ENCODE measurements at places on chromosomes 5 and 9.

GRCh38 chr5:148768806-148769415 is 57.5 kb upstream of the ADRB2 start:
- no peak for DNase-seq

- peak; percentile 86 for DNase-seq
These were observed 135.9 kb downstream of the ZSWIM6 start for GRCh38 chr5:61467766-61468482.

DNA sequence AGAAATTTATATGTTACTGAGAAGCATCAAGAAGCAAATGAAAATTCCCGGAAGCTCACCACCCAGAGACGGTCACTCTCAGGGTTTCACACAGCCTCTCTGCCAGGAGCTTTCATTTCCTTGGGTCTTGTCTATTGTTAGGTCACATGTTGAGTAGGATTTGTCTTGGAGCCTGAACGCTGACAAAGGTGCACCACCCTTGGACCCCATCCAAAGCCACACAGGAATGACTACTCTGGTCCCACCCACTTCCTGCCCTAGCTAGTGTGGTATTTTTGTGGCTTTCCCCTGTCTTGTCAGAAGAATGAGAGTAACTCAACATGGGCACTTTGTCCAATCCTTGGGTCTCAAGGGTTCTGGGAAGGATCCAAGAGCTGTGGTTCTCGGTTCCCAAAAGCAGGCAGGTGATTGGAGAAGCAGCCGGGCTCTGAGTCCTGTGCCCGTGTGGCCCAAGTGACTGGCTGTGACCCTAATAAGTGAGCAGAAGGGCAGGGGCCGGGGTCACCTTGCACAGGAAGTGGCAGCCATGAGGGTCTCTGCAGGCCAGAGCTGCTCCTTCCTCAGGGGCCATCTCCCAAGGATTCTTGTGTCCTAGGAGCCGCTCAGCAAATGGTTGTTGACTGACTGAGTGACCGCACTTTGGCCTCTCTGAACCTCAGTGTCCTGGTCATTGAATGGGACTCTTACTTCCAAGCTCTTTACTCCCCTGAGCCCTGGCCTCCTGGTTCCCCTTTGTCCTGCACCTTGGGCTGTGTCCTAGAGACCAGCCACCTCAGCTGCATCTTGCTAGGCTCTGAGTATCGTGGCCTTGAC is 6.9 kb downstream of the FGD3 start:
- DNase-seq = peak; percentile 47

- DNase-seq = no peak
These were observed 29.8 kb upstream of the SEC16A start for GRCh38 chr9:136512651-136513071.

GRCh38 chr9:30534455-30534854 is 1850.0 kb upstream of the ACO1 start:
- DNase-seq = no peak

GRCh38 chr5:158942217-158942616 is 157.5 kb downstream of the EBF1 start:
- no peak for DNase-seq

DNA sequence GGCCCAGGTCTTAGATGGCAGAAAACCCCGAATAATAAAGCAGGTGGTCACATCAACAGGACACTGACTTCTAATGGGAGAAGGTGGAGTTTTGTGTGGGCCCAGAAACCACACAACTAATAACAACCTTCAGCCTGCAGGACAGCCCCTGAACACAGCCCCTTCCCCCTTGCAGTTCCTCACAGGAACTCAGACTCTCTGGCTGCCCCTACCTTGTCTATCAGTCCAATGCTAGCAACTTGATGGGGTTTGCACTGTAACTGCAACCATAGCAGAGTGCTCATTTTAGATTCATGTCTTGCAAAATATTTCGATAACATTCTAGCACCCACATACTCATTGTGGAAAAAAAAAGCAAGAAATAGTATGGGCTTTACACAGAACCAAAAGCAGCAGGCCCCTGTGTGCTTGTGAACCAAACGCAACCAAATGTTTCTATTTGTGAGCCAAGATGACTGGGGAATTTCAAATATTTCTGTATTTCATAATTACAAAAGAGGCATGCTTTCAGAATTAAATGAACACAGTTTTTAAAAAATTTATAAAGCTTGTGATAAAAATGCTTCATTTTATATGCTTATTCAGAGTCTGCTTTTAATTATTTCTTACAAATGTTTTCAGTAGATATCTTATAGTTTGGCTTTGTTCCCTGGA is 62.7 kb upstream of the PDE4D start:
- DNase-seq = peak; percentile 53

Data from fibroblast of upper back skin (primary cell).